ENCODE measurements at places on chromosomes 5 and 9.

DNA sequence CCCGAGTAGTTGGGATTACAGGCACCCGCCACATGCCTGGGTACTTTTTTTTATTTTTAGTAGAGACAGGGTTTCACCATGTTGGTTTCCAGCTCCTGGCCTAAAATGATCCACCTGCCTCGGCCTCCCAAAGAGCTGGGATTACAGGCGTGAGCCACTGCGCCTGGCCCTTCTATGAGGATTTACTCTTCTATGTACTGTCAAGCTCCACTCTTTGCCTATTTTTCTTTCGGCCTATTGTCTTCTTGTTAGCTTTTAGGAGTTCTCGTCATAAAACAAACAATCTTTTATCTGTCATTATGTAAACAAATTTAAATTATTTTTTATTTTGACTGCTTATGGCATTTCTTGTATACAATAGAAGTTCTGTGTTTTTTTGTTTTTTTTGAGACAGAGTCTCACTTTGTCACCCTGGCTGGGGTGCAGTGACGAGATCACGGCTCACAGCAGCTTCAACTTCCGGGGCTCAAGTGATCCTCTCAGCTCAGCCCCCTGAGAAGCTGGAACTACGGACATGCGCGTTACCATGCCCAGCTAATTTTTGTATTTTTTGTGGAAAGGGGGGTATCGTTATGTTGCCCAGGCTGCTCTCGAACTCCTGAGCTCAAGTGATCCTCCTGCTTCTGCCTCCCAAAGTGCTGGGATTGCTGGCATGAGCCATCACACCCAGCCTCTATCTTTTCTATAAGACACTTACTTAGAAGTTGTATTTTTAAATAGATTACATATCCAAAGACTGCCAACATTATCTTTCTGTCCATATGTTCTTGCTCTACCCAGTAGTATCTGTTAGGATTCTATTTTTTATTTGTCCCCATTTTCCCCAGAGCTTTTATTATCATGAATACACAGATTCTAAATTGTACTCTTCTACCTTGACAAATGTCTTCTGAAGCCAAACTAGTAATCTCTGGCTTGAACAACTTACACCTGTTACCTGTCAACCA is 29.2 kb downstream of the CSNK1A1 start:
- DNase-seq = no peak

- no peak for DNase-seq
Observed at GRCh38 chr9:123947326-123947725, 17.4 kb upstream of the DENND1A start.

DNA sequence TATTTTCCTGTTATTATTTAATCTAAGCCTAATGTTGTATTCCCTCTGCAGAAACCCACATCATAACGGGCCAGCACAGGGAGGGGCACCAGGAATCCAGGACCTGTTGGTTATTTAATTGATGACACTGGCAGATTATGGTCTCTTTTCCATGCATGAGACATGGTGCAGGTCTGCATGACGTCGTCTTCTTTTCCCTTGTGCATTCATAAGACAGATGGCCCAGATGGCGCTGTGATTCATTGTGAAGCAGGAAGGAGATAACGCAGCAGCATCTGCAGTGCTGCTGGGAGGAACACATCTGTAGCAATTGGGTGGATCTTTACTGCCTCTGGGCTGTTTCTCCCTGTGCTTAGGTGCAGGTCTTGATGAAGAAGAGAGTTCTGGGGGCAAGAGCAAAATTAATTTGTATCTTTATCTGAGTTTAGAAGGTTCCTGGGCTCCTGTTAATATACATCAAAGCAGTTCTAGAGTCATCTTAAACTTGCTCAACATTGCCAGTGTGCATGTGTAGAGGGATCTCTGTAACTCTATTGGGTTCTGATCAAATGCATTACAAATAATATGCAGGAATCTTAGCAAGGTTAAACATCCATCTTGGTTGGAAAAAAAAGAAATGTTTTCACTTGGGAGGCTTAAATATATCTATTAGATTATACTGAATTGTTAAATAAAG is 176.1 kb downstream of the PCSK1 start:
- DNase-seq = no peak

GRCh38 chr9:72485821-72486593 is 35.4 kb upstream of the TMC1 start:
- DNase-seq = no peak

DNA sequence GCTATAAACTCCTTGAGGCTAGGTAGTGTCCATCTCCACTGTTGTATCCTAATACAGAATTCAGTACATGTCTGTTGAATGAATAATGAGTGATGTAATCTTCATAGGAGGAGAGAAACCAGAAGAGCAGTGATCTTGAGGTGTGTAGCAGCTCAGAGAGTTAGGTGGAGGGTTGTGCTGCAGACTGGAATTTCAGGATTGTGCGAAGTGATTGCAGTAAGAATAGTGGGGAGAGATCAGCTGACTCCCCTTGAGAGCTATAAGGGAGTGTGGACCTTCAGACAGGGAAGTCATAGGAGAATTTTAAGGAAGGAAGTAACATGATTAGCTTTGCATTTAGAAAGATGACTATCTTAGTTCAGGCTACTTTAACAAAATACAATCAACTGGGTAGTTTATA is 4.4 kb downstream of the SNX24 start:
- no peak for DNase-seq

DNA sequence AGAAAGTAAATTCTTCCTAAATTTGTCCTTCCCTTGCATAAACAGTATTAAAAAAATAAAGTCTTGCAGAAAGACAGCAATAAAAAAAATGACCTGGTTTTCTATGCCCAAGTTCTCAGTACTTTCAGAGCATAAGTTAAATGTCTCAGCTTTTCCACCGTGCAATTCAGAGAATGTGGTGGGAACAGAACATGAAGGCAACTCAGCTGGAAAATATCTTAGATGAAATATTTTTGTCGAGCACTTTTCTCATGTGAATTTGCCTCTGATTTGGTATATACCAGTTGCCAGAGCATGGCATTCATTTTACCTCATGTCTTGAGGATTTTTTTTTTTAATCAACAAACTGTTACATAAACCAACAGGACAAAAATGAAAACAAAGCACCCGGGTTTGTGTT is 176.1 kb downstream of the CETN3 start:
- DNase-seq = no peak

- DNase-seq = no peak
Observed at GRCh38 chr9:6460189-6460768, 47.3 kb downstream of the UHRF2 start.

DNA sequence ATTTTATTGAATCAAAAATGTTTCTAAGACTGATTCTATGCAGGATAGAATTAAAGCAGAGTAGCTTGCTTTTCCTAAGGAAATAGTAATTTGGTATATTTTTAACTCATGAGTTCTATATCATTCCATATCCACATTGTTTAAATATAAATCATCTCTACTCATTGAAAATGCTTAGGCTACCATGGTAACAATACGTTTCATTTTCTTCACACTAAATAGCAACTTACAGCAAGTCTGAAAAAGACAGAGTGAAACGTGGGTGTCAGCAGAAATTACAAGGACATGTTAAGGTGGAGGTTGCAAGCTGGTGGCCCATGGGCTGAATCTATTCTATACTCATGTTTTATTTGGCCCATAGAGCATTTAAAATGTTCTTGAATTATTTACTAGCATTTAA is 487.9 kb downstream of the ARHGEF28 start:
- no peak for DNase-seq

- DNase-seq = no peak
Observed at GRCh38 chr9:110579034-110579861, at the start of gene SVEP1. Gene SVEP1 (minus strand): TSS chr9:110579741. CDS start chr9:110579543, 198 bp downstream.

Measured in CD4-positive, alpha-beta T cell (primary cell).